ENCODE measurements at places on chromosomes 6 and 20. TPM values are rescaled to one million over a fixed set of nuclear protein-coding genes. Genes with fewer than 3 reads are reported as not detected.

GRCh38 chr6:146355521-146356100 lies 188.0 kb upstream of the RAB32 start:
- H3K27ac ChIP-seq = no peak overlapping the region
- H3K4me1 ChIP-seq = no peaks in the 10 kb centered on the region
- no peak overlapping the region for H3K4me3 ChIP-seq

The CYP39A1 gene
- not detected for total RNA-seq

DNA sequence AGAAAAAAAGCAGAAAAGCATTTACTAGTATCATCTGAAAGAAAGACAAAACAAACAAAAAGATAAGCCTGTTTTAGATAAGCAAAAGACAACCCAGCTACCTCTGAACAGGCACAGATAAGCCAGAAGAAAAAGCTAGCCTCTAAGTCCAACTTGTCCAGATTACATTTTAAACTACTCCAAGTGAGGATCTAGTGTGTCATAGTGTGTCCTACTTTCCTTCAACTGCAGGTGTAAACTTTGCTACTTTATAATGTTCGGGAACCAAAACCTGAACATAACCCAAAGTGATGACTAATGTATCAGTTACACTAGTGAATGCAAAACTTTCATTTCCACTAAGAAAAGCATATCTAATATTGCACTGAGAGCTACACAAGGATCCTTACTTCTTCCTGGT lies 19.5 kb downstream of the ADNP start:
- H3K4me3 ChIP-seq = no peak overlapping the region
- H3K27ac ChIP-seq = peak overlapping the region; percentile 22
- H3K4me1 ChIP-seq = peaks cover 54% of the 10 kb centered on the region
- no peaks in the 10 kb centered on the region for H3K27me3 ChIP-seq
- H3K36me3 ChIP-seq = peaks cover 6% of the 10 kb centered on the region

DNA sequence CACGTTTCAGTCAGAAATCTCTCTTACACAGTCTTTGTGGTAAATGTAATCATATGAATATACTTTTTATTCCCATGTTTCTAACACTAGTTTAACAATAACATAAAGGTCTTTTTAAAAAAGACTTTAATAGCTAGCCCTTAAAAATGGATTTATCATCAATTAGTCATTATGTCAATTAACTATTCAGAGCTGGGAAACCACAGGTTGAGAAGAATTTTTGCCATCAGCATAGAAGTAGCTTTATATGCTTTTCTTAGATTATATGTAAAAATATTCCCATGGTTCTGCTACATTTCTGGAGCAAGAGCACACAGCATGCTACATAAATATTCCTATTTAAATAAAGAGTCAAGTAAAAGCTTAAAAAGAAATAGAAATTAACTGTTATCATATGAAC lies 35.5 kb downstream of the ASCC3 start:
- no peaks in the 10 kb centered on the region for H3K4me1 ChIP-seq
- H3K4me3 ChIP-seq = no peak overlapping the region
- DNase-seq = no peak
- H3K27me3 ChIP-seq = no peaks in the 10 kb centered on the region

The C2 gene
- 4.9 TPM for total RNA-seq

DNA sequence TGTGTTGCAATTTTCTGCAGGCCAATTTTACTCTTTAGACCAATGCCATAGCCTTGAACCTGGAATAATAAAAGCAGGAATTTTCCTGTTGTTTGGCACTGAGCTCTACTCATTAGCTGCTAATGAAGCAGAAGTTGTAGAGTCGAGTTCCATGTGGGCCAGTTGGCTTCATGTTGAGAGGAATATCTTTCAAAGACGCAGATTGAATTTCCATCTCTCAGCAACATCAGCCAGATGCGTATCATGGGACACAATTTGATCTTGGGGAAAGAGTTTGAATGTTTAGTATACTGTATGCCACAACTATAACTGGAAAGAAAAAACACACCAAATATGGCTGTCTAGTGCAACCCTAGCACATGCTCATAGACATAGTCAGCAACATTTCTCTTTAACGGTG lies 259.6 kb downstream of the BCKDHB start:
- no peaks in the 10 kb centered on the region for H3K36me3 ChIP-seq
- H3K4me1 ChIP-seq = peaks cover 10% of the 10 kb centered on the region
- no peak overlapping the region for H3K27ac ChIP-seq
- no peaks in the 10 kb centered on the region for H3K27me3 ChIP-seq

- H3K4me3 ChIP-seq = no peak overlapping the region
- no peaks in the 10 kb centered on the region for H3K4me1 ChIP-seq
- no peak for DNase-seq
- no peaks in the 10 kb centered on the region for H3K27me3 ChIP-seq
Observed at GRCh38 chr6:163701762-163702161, 287.2 kb downstream of the QKI start.

DNA sequence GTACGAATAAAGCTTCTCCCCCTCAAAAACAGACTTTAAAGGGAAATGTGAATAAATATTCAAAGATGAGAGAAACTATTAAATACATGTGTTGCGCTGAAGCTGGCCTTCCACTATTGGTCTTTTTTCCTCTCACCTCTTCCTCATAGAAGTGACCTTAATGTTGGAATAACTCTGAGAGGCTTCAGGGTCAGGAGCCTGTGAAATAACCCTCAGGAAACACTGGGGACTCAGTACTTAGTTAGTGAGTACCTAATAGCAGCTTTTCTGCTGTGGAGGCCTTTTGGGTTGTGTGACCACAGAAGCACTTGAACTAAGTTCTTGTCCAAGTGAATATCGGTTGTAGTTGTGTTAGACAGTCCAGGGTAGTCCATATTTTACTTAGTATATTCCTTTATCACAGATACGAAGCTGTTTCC lies 799 bp upstream of the SHPRH start:
- H3K4me1 ChIP-seq = peaks cover 22% of the 10 kb centered on the region
- H3K27me3 ChIP-seq = no peaks in the 10 kb centered on the region
- no peak for DNase-seq
- no peaks in the 10 kb centered on the region for H3K36me3 ChIP-seq
- H3K27ac ChIP-seq = peak overlapping the region; percentile 92
- peak overlapping the region; percentile 44 for H3K4me3 ChIP-seq

DNA sequence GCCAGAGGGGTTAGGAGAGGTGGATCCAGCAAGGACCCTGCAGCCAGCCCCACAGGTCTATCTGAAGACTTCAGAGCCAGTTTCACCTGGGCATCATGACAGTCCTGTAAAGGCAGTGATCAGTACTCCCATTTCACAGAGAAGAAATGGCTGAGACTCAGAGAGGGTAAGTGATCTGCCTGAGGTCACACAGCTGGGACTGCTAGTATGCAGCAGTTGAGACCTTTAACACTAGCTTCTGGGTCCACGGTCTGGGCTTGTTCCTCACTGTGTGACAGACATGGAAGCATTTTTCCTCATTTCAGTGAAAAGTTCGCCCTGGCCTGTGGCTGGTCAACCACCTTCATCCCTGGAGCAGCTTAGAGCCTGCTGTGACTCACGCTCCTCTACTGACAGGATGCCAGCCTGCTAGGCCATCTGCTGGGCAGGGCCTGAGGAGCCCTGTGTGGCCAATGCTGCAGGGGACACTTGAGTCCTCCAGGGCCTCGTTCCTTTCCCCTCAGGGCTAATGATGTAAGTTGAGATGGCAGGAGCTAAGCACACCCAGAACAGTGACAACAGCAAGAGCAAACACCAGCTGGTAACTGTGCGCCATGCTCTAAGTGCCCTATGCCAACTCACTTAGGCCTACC lies 192.0 kb downstream of the LRFN2 start:
- H3K4me1 ChIP-seq = no peaks in the 10 kb centered on the region
- no peak for DNase-seq
- no peak overlapping the region for H3K27ac ChIP-seq
- H3K27me3 ChIP-seq = no peaks in the 10 kb centered on the region

DNA sequence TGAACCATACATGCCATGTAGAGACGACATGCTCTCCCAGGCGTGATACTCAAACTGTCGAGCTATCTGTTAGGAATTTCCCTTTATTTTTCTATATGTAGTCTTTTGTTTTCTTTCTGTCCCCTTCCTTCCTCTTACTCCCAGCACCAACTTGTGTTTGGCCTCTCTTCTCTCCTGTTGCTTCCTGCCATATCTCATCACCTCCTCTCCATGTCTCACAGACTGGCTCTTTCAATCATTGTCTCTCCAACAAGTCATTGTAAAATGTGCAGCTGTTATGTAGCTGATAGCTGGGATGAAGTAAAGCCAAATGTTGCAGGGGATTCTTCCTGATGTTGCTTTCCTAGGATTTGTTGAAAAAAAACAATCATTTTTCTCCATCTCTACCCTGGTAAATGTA lies 234.5 kb downstream of the TMEM242 start:
- H3K4me1 ChIP-seq = 0 out of 2 replicates have a peak, but pooled peaks cover 3% of the 10 kb centered on the region
- no peaks in the 10 kb centered on the region for H3K36me3 ChIP-seq
- no peak overlapping the region for H3K4me3 ChIP-seq
- H3K27me3 ChIP-seq = no peaks in the 10 kb centered on the region
- H3K27ac ChIP-seq = peak overlapping the region; percentile 77
- no peak for DNase-seq

DNA sequence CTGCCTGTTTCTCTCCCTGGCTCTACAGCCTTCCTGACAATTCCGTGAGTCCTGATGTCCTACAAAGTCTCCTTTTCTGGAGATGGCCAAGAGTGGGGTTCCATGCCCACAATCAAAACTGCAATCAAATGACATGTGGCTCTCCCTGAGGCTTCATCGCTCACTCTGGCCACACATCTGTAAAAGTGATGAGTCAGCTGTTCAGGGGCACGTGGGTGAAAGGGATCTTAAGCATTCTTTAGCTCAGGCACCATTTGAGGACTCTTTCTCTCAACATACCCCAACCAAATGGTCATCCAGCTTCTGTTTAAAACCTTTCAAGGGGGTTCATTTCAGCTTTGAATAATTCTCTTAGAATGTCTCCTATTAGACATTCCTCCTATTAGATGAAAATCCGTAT lies 42.3 kb upstream of the EYA2 start:
- no peaks in the 10 kb centered on the region for H3K27me3 ChIP-seq
- H3K4me1 ChIP-seq = no peaks in the 10 kb centered on the region
- no peaks in the 10 kb centered on the region for H3K36me3 ChIP-seq
- no peak overlapping the region for H3K4me3 ChIP-seq
- H3K27ac ChIP-seq = no peak overlapping the region
- no peak for DNase-seq

- DNase-seq = no peak
- no peaks in the 10 kb centered on the region for H3K36me3 ChIP-seq
- H3K27ac ChIP-seq = no peak overlapping the region
- no peaks in the 10 kb centered on the region for H3K27me3 ChIP-seq
- H3K4me3 ChIP-seq = no peak overlapping the region
- H3K4me1 ChIP-seq = no peaks in the 10 kb centered on the region
Observed at GRCh38 chr6:146814148-146814750, 215.5 kb downstream of the ADGB start.

DNA sequence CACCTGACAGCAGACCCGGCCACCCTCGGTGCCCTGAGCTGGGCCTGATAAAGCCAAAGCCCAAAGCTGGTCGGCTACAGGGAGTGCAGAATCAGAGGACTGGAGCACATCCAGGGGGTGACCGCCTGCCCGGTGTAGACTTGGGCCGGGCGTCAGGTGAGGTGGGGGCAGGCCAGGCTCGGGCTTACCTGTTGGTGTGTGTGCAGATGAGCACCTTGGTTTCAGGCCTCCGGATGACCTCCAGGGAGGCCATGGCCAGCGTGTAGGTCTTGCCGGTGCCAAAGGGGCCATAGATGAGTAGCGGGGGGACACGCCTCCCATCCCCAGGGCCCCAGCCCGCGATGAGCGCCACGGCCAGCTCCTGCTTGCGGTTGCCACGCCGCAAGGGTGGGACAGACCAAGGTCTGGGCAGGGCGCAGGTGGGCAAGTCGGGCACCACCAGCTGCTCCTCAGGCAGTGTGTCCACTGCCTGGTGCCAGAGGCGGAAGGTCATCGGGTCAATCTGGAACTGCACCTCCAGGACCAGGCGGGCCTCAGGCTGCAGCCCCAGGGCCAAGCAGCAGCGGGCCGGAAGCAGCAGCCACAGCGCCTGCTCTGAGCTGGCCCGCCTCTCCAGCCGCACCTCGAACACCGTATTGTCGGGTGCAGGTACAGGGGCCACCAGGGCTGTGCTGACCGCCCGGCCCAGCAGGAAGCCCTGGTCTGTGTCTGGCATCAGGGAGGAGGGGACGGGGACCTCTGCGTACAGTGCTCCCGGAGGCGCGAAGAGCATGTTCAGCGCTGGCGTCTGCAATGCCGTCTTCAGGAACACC lies 5.7 kb downstream of the HELZ2 start:
- H3K4me1 ChIP-seq = peaks cover 6% of the 10 kb centered on the region
- H3K4me3 ChIP-seq = no peak overlapping the region
- no peaks in the 10 kb centered on the region for H3K36me3 ChIP-seq
- H3K27me3 ChIP-seq = no peaks in the 10 kb centered on the region
- H3K27ac ChIP-seq = no peak overlapping the region

The PKHD1 gene
- 3.3 TPM for total RNA-seq

The KHDC1L gene
- not detected for total RNA-seq

DNA sequence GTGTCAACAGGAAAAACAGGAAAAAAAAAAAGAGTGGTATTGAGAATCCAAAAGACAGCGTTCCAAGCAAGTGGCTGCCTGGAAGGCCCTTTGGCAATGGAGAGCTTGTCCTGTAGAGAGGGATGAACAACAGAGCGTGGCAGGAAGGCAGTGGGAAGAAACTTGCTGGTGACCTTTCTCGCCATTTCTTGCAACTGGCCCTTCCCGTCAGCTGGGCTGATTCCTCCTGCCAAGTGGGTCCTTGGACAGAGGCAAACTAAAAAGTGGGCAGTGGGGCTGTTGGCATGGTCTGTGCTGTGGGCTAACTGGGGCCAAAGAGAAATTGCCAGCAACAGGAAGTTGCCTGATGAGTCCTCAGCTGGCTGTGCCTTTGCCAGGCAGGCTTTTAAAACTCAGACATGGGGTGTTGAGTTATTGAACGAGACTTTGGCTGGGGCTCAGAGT lies 43.9 kb upstream of the CLDN20 start:
- DNase-seq = no peak
- no peaks in the 10 kb centered on the region for H3K36me3 ChIP-seq
- H3K27me3 ChIP-seq = no peaks in the 10 kb centered on the region
- peaks cover 15% of the 10 kb centered on the region for H3K4me1 ChIP-seq

- no peak overlapping the region for H3K4me3 ChIP-seq
- no peak overlapping the region for H3K27ac ChIP-seq
- no peaks in the 10 kb centered on the region for H3K4me1 ChIP-seq
- no peak for DNase-seq
- no peaks in the 10 kb centered on the region for H3K36me3 ChIP-seq
- no peaks in the 10 kb centered on the region for H3K27me3 ChIP-seq
Observed at GRCh38 chr6:354631-355280, 36.8 kb upstream of the IRF4 start.

The SCRT2 gene
- not detected for total RNA-seq

DNA sequence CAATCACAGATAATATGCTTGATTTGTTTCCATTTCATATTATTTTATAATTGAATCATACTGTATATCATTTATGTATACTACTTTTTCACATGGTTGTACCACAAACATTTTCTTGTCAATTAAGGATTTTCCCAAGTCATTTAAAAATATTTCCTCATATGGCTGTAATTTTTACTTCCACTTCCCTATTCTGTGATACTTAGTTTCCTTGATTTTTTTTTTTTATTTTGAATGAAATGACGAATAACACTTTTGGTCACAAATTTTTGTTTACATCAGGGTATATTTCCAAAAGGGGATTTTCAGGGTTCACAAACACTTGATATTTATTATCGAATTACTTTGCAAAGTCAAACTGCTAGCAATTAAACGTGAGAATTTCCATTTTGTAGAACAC lies 515.6 kb downstream of the KIF16B start:
- H3K4me3 ChIP-seq = no peak overlapping the region
- DNase-seq = no peak
- no peaks in the 10 kb centered on the region for H3K36me3 ChIP-seq
- no peaks in the 10 kb centered on the region for H3K4me1 ChIP-seq

The ADGB gene
- total RNA-seq = not detected
